ENCODE measurements at places on chromosomes 2 and 18. TPM values are rescaled to one million over a fixed set of nuclear protein-coding genes. Genes with fewer than 3 reads are reported as not detected.

- DNase-seq = no peak
These were observed 31.0 kb downstream of the COL4A4 start for GRCh38 chr2:227132986-227133385.

DNA sequence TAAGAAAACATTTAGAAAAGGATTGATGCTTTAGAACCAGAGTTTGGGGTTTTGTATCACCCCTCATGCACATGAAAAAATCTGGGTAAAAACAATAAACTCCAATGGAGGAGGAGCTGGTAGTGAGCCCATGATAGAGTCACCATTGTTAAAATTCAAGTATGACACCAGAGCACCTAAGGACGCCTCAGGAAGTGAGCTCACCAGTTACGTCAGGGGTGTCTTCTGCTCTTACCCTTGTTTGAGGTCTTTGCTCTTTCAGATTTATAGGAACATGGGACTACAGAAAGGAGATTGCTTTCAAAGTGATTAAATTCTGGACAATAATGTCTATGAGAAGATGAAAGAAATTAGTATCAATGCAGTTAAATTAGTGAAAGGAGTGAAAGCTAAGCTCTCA is 106.5 kb downstream of the LRRTM1 start:
- DNase-seq = no peak

GRCh38 chr2:150319658-150320555 is 167.6 kb downstream of the RND3 start:
- DNase-seq = no peak

DNA sequence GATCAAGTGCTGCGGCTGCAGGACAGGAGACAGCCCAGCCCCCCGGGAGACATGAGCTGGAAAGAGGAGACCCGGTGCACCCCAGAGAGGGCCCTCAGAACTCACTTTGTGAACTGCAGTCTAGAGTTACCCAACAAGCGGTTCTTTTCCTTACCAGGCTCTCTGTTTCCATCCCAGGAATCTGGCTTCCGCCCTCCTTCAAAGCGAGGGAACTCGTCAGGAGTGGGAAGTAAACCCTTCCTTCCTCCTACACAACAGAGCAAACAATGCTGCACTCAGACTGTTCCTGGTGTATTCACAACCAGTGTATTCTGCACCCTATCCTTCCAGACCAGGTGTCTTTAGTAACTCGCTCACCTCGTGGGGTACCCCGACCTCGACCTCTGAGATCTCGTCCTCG is 8.0 kb downstream of the SFT2D3 start:
- no peak for DNase-seq

DNA sequence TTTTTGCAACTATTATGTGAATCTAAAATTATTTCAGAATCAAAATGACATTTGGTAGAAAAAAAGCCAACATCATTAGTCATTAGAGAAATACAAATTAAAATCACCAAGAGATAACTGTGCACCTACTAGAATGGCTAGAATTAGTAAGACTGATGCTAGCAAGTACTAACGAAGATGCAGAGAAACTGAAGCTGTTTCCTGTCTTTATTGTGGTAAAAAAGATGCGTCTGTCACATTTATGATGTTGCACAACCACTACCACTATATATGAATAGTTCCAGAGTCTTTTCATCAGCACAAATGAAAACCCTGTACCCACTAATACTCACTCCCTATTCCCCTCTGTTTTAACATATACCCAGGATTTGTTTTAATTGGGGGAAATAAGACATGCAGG is 16.7 kb upstream of the TWIST2 start:
- DNase-seq = no peak

DNA sequence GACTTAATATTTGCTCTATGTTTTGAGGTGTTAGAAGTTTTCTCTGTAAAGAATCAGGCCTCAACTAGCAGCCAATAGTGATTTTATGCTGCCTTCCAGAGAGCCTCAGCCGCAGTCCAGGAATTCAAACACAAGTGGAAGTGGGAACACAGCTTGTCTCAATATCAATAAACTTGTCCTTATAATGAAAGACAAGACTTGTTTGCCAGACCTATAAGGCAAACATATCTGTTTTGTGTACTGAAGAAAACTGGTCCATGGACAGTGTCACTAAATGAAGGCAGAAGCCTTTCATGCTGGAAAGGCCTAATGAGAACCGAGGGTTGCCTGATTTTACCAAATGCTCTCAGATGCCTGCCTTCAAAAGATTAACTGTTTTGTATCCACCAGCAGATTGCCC is 182.2 kb downstream of the EPHA4 start:
- no peak for DNase-seq

DNA sequence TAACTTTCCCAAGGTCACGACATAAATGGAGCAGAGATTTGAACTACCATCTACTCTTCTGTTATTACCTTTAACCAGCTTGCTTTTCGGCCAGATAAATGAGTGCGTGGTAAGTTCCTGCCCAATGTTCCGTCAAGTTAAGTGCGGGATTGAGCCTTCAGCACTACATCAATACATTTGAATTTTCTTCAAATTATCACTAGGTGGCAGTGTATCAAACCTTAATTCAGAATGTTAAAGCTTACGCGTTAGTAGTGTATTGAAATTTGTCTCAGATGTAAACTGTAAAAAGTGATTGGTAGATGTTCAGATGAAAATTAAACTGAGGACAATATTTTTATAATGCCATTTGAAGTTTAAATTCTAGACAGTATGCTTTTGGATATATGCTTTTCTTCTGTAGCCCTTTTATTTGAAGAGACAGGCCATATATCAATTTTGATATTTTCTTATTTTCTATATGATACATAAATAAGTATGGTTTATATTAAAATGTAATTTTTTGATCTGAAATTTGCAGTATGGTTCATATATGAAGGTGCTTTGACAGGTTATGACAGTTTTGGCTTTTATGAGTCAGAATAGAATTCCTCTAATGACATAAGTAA is 681.3 kb downstream of the ADCYAP1 start:
- DNase-seq = peak; percentile 42

DNA sequence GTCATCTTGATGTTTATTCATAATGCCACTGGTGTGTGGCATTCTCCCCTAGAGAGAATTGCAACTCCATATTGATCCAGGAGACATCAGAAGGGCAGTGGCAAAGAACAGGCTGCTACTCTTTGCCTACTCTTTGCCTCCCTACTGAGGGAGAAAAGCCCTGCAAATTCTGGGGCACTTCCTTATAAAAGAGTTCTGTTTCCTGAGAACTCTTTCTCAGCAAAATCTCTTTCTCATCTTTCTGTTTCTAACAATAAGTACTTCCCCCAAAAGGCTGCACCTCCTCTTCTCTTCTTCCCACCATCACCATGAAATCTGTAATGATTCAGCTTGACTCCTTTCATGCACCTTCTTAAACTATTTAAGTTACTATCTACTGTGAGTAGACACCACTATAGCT is 270.3 kb downstream of the MREG start:
- DNase-seq = no peak

DNA sequence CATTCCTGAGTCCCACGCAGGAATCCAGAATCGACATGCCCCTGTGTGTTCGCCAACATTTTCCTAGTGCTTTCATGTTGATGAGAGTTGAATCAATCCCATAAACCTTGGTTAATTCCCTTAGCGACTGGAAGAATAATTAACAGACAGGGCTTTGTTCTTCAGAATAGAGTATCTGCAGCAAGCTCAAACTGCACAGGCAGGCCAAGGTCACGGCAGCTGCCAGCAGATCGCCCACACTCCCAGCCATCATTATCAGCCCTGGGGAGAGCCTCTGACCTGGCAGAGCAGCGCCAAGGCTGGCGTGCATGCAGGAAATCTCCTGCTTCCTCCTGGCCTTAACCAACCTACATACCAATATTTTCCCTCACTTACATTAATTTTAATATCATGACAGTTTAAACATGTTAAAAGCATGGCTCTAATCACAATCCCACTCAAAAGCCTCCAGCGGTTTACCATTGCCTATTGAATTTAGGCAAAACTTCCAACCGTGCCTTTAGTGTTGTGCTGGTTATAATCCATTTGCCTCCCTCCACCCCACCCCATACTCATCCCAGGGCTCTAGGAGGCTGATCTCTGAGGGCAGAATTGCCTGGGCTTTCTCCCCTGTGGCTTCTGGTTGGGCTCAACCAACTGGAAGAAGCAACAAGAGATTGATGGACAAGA is 46.8 kb upstream of the NCK2 start:
- DNase-seq = no peak

DNA sequence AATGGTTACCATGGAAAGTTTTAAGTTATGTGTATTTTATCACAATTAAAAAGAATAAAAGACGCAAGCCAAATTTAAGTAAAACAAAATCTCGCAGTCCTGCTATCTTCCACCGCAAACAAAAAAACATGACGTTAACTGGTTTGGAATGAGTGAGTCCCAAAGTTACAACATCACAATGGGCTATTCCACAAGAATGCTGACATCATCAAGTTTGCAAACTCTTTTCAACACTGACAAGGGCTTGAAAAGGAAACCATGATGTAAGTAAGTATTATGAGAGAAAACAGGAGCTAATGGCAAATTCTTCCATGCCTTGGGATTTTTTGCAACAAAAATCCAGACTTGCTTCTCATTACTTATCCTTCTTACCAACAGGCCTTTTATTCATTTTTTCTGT is 31.1 kb downstream of the SIGLEC15 start:
- DNase-seq = no peak

DNA sequence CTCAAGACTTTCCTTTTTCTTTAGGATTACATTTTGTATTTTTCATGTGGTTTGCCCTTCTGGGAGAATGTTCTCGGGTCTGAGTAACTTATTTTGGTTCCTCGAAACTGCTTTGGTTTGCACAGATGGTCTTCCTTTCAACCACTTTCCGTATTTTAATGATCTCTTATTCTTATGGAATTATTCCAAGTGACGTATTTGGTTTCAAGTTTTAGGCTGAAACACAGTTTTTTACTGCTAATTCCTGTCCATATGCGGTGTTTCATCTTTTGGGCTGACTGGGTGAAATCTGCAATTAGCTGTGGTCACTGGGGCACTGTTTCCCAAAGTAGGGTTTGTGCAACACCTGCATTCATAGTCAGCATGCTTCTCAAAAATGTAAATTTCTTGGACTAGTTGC is 122.7 kb downstream of the CAPN13 start:
- DNase-seq = no peak

DNA sequence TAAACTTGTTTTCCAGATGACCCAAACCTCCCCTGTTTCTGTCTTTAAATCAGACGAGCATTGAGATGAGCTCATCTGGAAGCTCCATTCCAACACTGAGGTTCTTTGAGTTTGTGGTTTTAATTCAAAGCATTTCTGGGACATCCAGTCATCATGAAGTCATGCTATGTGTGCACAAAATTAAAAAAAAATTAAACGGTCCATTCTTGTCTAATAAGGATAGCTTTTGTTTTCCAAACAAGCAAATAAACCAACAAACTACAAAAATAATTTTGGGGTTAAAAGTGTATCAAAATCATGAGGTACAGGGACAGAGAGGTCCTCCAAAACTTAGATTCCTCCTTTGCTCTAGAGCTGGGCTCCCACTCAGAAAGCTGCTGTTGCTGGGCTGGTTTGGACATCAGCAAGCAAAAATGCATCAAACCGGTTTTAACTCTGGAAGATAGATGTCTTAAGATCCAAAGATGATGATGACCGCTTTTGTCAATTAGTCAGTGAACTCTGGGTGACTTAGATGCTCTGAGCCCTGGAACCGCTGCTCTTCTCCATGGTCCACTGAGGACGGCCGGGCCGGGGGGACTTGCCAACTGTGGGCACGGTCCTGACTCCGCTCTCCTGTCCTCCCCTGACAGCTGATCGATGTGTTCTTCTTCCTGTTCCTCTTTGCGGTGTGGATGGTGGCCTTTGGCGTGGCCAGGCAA is 65.4 kb downstream of the TRPM8 start:
- DNase-seq = no peak

DNA sequence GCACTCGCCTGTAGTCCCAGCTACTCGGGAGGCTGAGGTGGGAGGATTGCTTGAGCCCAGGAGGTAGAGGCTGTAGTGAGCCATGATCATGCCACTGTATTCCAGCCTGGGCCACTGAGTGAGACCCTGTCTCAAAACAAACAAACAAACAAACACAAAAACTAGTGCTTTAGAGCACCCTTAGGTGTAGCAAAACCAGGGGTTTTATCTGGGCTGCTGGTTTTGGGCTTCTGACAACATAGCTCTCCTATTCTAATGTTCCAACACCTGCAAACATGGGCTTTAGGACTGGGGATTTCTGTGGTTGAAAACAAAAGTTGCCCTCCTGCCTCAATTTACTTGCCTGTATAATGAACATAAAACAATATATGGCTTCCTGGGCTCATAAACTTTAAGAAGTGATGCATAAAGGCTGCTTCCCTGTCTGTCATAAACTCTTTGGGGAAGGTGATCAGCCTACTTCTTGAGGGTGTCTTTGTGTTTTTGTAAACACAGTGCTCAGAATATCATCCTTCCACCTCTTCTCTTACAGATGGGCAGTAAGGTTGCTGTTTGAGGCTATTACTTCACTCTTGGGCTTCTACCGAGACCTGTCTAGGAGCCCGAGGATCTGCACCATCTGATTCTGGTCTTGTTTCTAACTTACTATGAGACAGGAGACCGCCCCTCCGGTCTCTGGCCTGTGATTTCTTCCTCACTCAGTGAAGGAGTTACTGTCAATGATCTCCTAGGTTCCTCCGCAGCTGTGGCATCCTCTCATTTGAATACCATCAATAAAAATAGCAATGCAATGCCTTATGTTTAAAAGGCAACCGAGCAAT is 246.5 kb downstream of the MYCN start:
- no peak for DNase-seq

DNA sequence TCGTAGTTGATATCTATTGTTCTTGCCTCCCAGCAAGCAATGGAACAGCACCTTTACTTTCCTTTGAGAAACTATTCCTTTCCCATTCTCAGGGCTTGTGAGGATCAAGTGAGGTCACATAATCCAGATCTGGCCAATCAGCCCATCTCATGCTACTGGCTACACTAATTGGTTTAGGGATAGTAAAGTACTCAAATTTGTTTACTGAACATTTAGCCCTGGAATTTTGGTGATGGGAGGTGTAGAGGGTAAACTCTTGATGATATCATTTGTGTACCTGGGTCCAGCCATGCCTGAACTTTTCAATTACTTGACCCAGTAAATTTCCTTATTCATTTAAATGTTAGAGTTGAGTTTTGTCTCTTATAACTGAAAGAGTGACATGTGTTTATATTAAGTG is 195.8 kb upstream of the TNP1 start:
- DNase-seq = no peak

GRCh38 chr2:193326296-193326695 is 1131.6 kb upstream of the TMEFF2 start:
- DNase-seq = no peak

DNA sequence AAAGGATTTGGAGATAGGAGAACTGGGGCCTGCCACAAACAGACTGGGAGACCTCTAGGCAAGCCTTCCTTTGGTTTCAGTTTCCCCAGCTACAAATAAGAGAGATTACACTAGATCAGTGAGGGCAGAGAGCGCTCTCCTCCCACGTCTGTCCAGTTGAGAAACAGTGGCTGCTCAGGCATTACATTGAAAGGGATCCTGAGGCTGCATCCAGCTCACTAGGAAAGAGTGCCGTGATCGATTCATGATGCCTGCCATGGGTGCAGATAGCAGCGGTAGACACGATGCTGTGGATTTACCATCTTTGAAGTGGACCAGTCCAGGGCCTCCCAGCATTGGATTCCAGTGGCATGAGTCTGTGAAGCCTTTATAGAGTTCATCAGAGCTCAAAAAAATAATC is 62.6 kb downstream of the EN1 start:
- no peak for DNase-seq

Gene CCL20
- 0.53 TPM for total RNA-seq

Gene NEB
- 3.6 TPM for total RNA-seq

Gene CHN1
- total RNA-seq = 29.0 TPM

Gene ELAC1
- total RNA-seq = 6.0 TPM

All from endothelial cell of umbilical vein (primary cell).